Pulmonary artery endothelial cell (primary cell): ENCODE measurements at places on chromosomes 6 and 20.

DNA sequence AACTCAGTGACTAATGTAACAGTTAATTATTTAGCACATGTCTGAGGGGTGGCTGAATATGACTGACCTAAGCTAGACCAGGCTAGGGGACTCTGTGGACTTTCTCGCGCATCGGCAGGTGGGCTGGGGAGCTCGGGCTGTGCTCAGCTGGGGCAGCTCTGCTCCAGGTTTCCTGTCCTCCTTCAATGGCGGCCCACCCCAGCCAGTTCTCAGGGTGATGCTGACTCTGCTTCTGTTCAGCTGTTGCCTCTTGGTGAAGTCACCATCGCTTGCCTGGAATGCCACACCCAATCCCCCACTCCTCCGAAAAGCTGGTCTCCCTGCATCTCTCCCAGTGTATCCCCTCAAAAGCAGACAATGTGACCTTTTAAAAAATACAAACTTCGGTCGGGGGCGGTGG lies 20.0 kb downstream of the PPP1R3G start:
- no peak for DNase-seq

DNA sequence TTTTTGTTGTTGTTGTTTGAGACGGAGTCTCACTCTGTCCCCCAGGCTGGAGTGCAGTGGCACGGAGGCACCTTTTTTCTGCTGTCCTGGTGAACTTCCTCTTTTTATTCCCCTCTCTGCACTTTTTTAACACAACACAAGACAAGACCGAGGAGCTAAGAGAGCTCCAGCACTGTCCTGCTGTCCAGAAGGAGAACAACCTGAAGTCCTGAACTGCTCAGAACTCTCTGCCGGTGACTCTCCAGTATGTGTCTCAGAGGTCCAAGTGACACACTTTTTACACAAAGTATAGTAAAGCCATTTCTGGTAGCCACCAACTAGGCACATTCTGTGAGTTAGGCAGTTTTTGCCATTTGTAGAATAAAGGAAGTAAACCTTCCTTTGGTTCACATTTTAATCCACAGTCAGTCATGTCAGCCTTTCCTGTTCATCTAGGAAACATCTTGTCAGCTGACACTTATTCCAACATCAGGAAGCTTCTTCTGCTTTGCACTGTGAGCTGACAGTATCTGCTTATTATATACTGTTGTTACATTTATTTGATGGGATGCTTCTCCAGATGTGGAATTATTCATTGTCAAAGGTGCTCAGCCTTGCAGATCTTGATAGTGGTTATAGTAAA lies 28.1 kb upstream of the TXNDC5 start:
- DNase-seq = no peak

DNA sequence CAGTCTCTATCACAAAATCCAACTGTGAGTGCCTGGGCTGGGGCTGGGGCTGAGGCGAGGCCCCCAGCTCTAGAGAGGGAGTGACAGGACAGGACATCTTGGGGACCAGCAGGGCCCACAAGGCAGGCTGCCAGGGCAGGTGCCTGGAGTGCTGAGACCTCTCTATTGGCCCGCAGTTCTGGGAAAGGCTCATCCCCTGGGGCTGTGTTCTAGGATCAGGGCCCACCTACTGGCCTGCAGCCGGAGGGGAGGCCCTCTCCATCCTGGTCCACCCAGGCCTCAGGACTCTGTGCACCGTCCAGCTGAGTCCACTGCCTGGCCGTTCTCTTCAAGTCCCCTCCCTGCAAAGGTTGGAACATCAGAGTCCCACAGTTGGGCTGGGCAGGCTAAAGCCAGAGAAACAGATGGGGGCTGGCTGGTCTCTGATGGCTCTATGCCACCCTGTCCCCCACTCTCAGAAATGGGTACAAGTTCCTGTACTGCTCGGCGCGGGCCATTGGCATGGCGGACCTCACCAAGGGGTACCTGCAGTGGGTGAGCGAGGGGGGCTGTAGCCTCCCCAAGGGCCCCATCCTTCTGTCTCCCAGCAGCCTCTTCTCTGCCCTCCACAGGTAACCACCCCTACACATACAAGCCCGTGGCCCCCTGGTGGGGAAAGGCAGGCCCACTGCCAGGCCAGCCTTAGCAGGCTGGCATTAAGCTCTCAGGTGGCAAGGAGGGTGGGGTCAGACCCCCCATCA lies 9.0 kb downstream of the EMILIN3 start:
- no peak for DNase-seq

DNA sequence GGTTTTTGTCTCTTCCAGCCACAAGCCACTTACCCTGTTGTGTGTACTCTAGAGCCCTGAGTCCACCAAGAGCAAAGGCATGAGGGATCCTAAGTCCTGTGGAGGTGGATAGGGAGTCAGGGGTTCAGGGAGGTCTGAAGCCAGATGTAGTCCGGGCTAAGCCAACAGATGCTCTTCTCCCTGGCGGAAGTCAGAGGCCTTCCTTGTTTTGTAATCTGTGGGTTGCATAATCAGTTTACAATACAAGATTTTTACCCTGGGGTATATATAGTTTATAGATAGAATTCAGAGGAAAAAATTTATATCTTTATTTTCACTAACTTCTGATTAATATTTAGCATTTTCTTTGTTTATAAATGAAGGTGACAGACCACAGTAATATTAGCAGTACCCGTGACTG lies 9.2 kb downstream of the LAMP5 start:
- DNase-seq = no peak

GRCh38 chr6:168884050-168884645 lies 369.5 kb downstream of the THBS2 start:
- DNase-seq = no peak

- no peak for DNase-seq
Measured at GRCh38 chr6:38498085-38498484, 141.6 kb downstream of the BTBD9 start.

GRCh38 chr20:25398376-25399036 lies 7.9 kb upstream of the ABHD12 start:
- no peak for DNase-seq

DNA sequence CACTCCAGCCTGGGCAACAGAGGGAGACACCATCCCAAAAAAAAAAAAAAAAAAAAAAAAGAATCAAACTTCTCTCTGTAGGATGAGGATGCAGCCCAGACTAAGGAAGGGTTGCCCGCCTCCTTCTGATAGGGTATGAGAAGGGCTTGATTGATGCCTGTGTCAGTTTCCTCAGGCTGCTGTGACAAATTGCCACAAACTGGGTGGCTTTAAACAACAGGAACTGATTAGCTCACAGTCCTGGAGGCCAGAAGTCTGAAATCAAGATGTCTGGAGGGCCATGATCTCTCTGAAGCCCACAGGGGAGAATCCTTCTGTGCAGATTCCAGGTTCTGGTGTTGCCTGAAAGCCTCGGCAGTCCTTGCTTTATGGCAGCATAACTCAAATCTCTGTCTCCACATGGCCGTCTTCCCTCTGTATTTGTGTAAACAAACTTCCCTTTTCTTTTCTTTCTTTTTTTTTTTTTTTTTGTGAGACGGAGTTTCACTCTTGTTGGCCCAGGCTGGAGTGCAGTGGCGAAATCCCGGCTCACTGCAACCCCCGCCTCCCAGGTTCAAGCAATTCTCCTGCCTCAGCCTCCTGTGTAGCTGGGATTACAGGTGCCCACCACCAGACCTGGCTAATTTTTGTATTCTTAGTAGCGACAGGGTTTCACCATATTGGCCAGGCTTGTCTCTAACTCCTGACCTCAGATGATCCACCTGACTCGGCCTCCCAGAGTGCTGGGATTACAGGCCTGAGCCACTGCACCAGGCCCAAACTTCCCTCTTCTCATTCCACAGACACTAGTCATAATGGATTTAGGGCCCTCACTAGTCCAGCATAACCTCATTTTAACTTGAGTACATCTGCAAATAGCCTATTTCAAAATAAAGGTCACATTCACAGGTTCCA lies 11.2 kb upstream of the CDK19 start:
- no peak for DNase-seq

DNA sequence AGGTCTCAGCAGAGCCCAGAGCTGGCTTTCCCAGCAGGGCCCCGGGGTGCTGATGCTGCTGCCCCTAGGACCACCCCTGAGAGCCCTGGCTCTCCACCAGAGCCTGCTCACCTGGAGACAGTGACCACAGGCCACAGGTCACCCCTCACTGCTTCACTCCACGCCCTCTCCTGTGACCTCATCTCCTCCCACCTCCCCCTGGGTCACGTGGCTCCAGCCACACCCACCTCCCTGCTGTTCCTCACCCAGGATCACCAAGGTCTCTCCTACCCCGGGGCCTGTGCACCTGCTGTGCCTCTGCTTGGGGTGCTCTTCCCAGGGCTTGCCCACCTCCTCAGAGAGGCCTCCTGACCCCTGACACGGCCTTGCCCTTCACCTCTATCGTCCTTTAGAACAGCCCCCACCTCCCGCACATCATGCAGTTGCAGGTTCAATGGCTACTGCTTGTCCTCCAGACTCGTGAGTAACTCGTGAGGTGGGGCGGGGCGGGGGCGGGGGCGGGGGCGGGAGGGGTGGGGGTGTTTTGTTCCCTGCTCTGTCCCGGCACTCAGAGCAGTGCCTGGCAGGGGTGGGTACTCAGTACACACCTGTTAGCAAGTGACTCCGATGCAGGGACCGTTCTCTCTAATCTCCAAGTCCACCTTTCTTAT lies 468.0 kb downstream of the PREX1 start:
- no peak for DNase-seq

GRCh38 chr6:161292650-161293281 lies 18.9 kb upstream of the AGPAT4 start:
- DNase-seq = no peak

DNA sequence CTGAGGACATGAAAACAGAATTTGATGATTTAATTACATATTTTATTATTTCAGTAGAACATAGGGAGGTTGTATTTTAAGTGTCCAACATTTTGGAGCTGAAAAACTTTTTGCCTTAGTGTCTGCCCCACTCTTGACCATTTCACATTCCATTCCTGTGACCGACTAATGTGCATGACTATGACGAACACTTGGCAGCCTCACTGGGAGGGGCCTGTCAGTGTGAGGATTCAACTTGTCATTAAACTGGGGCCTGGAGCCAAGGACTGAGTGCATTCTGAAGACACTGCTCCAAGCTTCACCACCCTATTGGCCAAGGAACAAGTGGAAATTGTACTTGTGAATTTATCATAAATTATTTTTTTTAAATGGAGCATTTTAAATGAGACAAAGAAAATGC lies 661.3 kb downstream of the BCKDHB start:
- no peak for DNase-seq

GRCh38 chr6:55399351-55399750 lies 72.1 kb downstream of the GFRAL start:
- DNase-seq = no peak

- no peak for DNase-seq
Measured at GRCh38 chr20:62232194-62232593, 6.1 kb upstream of the OSBPL2 start.

DNA sequence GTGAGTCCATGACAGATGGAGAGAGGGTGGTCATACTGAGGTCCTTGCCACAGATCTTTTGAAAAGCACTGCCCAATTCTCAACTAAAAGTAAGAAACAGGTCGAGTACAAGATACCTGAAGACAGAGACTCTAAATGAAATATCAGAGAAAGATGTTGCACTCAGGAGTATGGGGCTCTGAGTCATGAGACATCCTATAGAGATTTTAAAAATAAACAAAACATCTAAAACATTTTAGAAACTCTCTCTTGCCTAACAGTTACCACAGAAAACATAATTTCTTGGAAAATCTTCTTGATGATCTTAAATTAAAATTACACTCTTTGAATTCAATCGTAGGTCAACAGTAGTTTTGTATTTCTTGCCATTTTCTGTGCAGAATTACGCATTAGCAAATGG lies 348.9 kb upstream of the MARCKS start:
- DNase-seq = no peak
